NCI-H2227 treated with DMSO at 0.1 percent for 48 hours (cell line): ENCODE measurements at places on chromosomes 13 and 19.

DNA sequence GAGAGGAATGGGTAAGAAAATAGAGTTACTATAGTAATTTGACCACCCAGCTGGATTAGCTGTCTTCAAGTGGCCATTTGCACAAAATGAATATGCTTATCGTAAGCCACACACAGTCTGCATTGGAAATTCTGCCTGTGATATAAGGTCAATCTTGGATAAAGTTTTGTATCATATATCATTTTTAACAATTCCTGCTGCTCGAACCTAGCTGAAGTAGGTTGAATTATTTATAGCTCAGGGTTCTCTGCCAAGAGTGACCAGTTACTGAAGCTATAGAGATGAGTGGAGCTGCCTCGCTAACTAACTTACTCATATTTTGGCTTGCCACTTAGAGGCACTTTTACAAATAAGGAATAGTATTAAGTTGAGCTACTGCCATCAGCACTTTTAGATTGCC is 220.9 kb downstream of the RGCC start:
- DNase-seq, result no peak

DNA sequence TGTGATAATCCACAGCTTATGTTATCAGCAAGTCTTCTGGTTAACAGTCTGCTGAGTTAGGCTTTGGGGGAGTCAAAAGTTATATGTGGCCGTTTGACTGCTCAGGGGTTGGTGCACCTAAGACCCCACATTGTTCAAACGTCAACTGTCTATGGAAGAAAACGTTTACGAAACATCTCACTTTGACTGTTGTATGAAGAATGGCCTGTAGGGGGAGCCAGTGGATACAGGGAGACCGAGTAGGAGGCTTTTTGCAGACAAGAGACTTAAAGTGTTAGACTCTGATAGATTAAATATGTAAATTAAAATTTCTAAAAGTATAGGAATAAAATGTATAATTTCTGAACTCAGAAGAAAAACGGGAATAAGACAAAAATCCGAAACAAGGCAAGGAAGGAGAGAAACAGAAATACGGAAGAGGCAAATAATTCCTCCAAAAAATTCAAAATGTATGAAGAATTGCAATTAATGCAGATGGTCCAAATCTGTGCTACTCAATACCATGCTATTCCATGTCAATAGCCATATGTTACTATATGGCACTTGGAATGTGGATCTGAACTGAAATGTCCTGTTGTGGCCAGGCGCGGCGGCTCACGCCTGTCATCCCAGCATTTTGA is 37.8 kb downstream of the TNFSF14 start:
- peak; percentile 52 for DNase-seq

DNA sequence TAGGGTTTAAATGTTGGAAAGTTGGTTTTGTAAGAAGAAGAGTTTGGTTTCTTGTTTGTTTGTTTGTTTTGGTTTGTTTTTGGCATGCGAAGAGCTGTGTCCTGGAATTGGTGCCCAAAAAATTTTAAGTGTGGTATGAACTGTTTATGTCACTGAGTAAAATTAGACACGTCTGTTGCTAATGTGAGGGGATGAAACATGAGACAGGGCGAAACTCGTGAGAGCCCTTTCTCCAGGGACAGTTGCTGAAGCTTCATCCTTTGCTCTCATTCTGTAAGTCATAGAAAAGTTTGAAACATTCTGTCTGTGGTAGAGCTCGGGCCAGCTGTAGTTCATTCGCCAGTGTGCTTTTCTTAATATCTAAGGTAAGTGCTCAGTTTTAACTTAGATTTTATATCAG is at the start of gene SGCG:
Gene SGCG, plus strand, starts transcription at position 269 of the 400 bp plus-strand sequence. CDS start 22,716 bp downstream, outside the sequence.
- no peak for DNase-seq

GRCh38 chr19:17070912-17071311 is 4.3 kb downstream of the HAUS8 start:
- DNase-seq, result no peak

GRCh38 chr13:43113603-43114002 is 90.2 kb downstream of the DNAJC15 start:
- DNase-seq, result no peak

DNA sequence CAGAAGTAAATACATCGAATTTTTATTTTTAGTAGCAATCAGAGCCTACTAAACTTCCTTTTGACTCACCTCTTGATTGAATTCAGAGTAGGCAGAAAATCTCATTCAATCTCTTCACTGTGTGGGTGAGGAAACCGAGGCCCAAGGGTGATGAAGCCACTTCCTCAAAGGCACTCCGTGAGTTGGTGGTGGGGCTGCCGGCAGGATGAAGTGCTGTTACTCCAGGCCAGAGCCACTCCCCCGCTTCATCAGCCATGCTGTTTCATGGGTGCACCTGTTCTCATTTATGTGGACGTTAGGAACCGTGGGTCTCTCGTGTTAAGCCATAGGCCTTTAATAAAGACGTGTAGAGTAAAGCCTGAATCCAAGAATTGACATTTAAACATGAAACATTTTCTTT is 13.2 kb downstream of the ING1 start:
- no peak for DNase-seq

DNA sequence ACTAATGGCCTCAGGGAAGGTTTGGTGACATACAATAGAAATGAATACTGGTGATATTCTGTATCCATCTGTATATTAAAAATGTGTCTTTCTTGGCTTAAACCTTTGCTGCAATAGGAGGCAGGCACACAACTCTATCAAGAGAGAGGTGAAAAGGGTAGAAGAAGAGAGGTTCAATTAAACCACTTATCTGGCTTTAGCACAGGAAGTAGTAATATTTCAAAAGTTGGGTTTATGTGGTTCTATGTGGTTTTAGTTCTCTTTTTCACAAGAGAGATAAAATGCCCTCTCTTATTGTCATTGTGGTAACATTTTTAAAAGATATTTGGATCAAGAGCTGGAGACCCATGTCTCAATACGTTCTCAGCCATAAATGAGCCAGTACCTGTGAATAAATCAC is 146.2 kb upstream of the FNDC3A start:
- no peak for DNase-seq

DNA sequence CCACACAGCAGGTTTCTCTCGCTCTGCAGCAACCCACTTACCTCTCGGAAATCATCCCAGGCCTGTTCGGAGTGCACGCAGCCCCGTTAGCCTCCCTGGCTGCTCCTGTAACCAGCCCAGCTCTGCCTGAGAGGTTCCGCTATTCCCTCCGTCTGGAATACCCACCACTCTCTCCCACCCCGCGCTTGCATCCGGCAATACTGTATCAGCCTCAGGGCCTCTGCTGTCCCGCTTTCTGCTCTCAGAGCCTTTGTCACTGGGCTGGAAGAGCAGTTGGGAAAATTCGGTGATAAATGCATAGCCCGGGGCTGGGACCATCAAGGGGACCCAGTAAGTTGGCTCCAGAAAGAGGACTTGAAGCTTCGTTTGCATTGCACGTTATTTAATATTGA is 759 bp upstream of the TLE6 start:
- no peak for DNase-seq

GRCh38 chr13:114124921-114125320 is 7.5 kb downstream of the RASA3 start:
- no peak for DNase-seq

- DNase-seq, result no peak
Observed at GRCh38 chr19:29855741-29856500, 44.1 kb downstream of the CCNE1 start.
